ENCODE measurements at places on chromosomes 16 and 17.

DNA sequence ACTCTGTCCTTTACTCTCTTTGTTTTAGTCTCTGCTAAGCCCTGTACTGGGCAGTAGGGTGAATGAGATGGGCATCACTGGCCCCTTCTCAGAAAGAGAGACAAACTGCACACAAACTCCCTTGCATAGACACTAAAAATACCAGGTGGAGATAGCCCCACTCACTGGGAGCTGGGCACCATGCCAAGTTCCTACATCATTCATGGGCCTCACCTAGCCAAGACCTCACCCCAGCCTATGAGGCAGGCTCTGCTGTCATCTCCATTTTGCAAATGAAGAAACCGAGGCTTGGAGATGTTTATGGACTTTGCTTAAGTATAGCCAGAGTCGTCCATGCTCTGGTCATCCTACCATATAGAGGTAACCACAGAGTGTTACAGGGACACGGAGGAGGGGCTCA, 499.8 kb upstream of the CDH11 start:
- DNase-seq: no peak

DNA sequence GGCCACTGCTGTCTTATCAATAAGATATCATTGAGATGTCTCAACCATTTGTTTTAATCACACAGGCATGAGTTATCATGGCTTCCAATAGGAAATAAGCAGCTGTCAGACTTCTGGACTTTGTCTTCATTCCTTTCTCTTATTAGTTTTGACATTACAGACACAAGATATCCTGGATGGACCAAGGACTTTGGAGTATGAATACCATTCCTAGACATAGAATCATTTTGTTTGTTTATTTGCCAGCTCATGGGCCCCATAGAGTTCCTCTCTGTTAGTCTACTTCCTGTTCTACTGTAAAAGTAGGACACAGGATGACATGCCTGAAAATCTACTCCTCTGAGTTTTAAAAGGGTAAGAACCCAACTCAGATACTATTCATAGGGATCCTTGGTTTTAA, 77.7 kb upstream of the KCNJ16 start:
- DNase-seq: no peak

- no peak for DNase-seq
Measured at GRCh38 chr17:64164596-64165285, 34.8 kb upstream of the ERN1 start.

GRCh38 chr17:7781429-7781828, 52.6 kb upstream of the KDM6B start:
- no peak for DNase-seq

DNA sequence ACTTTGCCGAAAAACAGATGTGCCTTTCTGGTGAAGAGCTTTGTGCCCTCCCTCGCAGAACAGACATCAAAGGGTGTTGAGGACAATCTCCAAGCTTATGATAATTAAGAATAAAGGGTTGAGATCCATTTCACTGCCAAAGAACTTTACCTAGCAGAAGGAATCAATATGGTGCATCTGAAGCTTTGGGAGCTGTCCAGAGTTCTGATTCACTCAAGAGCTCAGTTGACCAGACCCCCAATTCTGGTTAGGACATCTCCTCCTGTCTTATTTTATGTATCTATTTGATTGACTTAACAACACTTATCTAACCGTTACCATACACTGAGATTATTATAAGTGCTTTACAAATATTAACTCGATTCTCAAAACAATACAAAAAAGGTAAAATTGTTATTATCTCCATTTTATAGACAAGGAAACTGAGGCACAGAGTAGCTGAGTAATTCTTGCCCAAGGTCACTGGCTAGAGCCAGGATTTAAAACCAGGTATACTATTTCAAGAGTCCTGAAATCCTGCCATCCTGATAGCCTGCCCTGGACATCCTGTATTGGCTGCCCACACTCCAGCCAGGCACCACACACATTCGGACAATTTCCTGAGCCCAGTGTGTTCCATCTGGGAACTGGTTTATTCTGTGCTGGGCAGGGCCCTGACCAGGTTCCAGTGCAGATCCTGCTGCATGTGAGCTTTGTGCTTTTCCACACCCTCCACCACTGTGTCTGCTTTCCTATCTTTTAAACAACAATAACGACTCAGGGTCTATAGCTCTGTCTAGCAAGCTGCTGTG, 29.8 kb downstream of the PITPNM3 start:
- DNase-seq: no peak

GRCh38 chr16:3001316-3001715, 11.4 kb upstream of the CLDN9 start:
- no peak for DNase-seq

DNA sequence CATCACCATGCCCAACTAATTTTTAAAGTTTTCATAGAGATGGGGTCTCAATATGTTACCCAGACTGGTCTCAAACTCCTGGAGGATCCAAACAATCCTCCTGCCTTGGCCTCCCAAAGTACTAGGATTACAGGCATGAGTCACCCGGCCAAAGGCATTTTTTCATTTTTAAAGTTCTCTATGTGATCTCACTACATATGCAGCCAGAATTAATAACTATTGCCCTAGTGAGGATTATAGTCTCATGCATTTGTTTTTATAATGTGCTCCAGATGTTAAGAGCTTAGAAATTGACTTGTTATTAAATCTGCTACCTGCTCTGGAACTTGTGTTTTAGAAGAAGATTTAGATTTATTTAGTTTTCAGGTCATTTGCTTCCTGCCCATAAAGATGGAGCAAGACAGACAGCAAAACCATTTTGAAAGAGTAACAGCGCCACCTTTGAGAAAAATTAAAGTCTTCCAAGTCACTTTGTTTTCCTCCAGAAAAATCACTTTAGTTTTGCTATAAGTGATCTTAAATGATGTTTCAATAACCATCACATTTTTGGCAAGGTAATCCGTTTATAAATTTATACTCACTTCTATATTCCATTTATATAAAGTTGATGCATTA, 79.5 kb downstream of the CA4 start:
- peak; percentile 14 for DNase-seq

DNA sequence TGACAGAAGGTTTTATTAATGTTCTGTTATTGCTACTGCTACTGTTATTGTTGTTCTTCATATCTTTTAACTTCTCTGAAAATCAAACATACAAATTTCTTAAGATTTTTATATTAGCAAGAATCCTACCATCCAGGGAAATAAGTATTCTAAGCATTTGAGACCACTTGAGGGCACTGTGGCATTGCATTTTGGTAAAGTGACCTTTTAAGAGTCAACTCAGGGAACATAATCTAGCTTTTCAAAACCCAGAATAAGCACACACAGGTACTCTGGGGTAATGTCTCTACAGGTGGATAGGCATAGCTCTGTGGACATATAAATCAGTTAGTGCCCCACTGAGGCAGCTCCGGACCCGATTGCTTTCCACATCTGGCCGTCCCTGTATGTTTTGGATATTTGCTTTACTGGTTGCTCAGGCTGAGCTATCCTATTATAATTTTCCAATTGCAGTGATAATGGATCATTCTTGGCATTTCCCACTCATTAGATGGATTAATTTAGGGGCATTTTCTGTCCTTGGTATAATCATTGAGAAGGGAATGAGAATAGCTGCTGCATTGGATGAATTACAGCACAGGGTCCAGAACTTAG, 1425.1 kb upstream of the CDH8 start:
- DNase-seq: no peak

DNA sequence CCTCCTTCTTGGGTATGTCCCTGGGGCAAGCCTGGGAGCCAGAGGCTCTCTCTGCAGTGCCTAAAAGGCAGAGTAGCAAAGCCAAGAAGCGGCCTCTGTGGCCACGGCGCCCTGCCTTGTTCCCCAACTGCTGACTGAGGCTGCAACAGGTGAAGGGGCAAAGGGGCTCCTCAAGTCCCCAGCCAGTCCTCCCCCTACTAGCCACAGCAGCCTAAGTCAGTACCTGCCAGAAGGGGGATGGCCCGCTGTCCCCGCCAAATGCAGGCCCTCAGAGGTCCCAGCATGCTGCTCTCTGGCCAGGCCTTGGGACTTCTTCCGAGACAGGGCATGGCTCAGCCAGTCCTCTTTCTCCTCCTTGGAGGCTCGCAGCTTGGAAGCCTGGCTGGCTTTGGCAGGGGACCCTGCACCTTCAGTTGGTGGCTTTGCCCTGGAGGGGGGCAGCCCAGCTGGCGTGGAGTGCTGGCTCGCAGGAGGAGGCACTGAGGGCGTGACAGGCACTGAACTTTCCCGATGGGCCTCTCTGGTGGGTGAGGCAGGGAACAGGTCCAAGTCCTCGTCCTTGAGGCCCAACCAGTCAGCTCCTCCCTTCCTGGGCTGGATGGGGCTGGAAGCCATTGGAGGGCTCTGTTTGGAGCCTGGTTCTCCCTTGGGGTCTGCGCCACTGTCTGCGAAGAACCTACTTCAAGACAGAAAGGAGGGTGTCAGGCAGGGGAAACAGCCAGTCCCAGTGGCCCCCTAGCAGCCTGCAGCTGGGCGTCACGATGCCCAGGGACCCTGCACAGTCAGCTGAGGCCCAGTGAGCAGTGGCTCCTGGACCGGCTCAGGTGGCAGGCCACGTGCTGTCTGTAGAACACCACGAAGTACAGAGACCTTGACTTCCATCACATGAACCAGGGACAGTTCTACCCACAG, 17.6 kb downstream of the FBF1 start:
- no peak for DNase-seq

GRCh38 chr16:66116163-66117002, 250.1 kb upstream of the CDH5 start:
- no peak for DNase-seq

DNA sequence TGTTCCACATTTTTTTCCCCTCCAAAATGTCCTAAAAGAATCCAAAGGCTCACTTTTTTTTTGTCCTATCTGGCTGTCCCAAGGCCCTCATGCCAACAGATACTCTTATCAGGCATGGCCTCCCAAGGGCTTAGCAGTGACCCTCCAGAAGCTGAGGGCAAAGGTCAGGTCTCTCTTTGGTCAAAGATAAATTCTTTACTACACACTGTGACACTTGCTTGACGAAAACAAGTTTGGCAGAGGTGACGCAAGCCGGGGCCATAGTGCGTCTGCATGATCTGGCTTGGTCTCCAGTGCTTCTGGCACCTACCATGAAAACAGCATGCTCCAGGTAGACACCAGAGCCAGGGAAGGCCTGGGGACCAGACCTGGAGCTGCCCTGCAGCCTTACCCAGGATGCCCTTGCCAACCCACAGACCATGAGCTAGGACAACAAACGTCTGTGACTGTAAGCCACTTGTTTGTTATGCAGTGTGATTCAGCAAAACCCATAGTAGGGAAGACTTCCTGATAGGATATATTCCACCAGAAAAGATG, 48.5 kb upstream of the IRF8 start:
- DNase-seq: no peak

DNA sequence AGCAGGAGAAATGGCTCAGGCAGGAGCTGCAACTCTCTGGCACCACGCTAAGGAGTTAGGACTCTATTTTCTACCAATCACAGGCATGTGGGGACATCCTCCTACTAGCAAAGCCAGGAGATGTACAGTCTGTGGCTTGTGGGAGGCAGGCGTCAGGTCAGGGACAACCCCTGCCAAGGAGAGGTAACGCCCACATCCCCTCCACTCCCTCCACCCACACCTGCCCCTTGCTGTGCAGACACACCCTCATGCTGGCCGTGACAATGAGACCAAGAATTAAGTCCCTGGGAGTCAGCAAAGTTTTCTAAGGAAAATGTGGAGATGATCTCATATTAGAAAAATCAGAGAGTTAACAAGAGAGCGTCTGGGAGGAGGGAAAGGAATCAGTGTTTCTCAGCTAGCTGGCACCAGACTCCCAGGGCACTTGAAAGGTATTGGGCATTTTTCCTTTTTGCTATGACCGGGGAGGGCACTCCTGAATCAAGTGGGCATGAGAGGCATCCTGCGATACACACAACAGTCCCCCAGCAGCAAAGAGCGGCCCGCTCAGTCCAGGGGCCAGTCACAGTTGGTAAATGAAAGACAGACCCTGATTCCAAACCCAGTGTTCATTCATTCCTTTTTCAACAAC, 87.3 kb upstream of the RPL38 start:
- no peak for DNase-seq

DNA sequence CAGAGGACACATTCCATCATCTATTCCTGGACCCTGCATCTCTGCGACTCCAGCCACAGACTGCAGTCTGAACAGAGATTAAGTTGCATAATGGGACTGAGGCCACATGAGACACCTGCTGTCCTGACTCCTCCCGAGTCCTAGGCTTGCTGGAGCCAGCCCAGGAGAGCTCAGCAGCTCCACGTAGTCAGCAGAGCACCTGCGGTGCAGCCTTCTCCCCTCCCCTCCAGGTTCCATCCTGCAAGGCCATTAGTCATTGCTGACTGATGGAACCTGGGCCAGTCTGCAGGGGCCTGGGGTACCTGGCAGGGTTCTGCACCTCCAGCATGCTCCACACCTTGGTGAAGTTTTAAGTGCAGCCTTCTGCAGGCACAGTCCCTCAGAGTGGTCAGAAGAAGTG, 76.7 kb downstream of the PLD6 start:
- no peak for DNase-seq

GRCh38 chr16:52545222-52545897, 1.6 kb downstream of the TOX3 start:
- no peak for DNase-seq

DNA sequence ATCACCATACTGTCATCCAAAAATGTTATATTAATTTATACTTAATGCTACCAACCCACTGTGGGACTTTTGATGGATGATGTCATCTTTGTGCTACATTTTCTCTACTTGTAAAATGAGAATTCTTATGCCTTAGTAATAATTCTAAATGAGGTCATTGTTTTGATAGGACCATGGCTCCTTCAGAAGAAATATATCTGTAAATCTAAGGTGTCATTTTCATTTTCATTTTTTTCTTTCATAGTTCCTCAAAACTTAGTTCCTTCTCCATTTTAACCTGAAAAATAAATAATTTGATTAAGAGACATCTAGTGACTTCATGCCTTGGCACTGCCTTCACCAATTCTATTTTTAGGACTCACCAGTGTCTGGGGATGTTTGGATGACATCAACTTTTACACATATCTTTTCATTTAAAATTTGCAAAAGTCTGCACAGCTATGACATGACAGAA, 48.7 kb downstream of the GPRC5B start:
- DNase-seq: peak; percentile 12

GRCh38 chr16:19885451-19886072, 914 bp upstream of the GPRC5B start:
- no peak for DNase-seq

GRCh38 chr16:66905633-66906539, 12.8 kb downstream of the CDH16 start:
- no peak for DNase-seq

GRCh38 chr16:52629296-52629695, 82.4 kb upstream of the TOX3 start:
- no peak for DNase-seq

GRCh38 chr17:3503285-3503684, 27.5 kb downstream of the ASPA start:
- no peak for DNase-seq

DNA sequence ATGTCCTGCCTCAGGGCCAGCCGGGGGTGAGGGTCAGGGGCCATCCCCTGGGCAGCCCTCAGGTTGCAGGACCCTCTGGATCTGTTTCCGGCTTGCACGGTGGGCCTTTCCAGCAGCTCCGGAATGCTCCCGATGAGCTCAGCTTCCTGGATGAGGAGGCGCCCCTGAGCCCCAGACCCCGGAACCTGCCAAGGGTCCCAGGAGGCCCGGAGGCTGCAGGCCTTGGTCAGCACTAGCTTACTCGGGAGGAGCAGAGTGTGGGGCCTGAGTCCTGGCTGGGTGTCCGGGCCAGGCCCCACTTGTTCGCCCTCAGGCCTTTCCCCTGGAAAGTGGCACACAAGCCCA, 7.6 kb upstream of the C1QTNF8 start:
- no peak for DNase-seq

- DNase-seq: no peak
Measured at GRCh38 chr16:88284626-88285513, 97.9 kb upstream of the ZNF469 start.

Data from inflammatory macrophage treated with lipopolysaccharide for 1 hour (primary cell).